ENCODE measurements at places on chromosomes 12 and 14.

GRCh38 chr12:104825408-104825807 lies 132.7 kb downstream of the SLC41A2 start:
- DNase-seq, result no peak

DNA sequence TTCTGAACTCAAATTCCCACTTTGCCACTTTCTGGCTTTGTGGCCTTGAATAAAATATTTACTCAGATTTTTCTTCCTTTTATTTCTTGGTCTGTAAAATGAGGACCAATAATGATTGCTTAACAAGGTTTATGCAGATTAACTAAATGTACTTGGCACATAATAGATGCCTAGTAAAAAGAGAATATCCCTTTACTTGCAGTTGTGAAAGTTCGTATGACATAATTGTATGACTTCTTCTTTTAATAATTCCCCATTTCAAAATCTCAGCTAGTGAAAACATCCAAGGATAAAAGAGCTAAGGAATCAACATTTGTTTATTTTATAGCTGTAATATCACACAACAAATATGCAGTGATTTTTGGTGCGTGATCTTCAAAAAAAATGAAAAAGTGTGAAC lies 215.6 kb upstream of the ATP2B1 start:
- no peak for DNase-seq

DNA sequence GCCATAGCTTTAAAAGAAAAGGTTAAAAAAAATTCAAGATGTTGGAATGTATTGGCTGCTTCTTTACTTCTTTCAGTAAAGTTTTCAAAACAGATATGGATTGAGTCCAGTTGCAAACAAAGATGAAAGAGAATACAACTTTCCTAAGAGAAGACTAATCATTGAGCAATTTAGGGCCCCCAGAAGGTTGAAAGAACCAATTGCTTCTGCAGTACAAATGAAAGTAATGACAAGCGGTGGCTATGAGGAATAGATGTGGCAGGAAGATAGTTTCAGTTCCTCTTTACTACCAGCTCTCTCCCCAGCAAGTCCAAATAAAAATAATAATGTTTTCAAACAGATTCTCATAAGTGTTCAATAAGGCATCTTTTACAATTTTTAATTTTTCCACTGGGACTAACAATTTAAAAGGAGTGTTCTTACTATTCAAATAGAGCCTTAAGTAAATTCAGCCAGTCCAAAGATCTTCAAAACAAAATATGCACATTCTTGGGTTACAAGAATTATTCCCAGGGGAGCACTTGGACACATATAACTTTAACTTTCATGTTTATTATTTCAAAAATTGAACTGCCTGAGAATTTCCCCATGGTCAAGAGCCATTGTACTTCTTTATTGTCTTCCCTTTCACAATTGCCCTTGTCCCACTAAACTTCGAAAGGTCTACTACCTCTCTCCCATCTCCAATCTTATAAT lies 62.3 kb upstream of the PPP1R12A start:
- no peak for DNase-seq

- DNase-seq, result no peak
Observed at GRCh38 chr12:24522736-24523135, 426.2 kb downstream of the BCAT1 start.

- DNase-seq, result no peak
Observed at GRCh38 chr12:92034083-92034482, 111.6 kb downstream of the BTG1 start.
